ENCODE measurements at places on chromosomes 6 and 20.

DNA sequence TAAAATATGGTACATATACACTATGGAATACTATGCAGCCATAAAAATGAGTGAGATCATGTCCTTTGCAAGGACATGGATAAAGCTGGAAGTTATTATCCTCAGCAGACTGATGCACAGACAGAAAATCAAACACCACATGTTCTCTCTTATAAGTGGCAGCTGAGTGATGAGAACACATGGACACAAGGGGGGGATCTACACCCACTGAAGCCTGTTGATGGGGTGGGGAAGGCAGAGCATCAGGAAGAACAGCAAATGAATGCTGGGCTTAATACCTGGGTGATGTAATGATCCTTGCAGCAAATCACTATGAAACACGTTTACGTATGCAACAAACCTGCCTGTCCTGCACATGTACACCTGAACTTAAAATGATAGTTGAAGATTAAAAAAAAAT lies 71.3 kb downstream of the MANEA start:
- no peak for DNase-seq

DNA sequence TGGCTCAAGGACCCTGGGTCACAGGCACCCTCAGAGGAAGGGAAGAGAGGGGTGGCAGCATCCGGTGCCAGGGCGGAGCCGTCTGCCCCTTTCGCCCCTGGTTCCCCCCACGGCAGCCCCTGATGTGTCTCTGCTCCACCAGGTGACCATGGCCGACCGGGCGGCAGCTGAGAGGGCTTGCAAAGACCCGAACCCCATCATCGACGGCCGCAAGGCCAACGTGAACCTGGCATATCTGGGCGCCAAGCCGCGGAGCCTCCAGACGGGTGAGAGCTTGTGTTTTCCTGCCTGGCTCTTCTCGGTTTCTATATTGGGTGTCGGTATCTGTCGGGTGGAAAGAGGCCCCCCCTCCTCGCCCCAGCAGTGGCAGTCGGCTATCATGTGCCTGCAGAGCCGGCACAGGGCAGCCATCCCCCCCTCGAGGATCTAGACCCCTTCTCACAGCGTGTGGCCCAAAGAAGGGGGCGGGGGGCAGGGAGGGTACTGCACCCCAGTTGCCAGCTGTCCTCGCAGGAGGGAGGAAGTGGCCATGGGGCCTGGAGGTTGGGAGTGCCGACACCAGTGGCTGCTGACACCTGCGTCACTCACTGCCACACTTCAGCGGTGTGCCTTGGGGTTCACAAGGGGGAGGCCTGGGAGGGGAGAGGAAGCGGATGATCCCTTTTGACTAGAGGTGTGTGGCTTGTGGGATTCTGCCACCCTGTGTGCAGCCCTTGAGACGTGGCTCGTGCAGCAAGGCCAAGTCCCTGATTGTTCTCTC lies 1.5 kb downstream of the RBM38 start:
- DNase-seq, result no peak

DNA sequence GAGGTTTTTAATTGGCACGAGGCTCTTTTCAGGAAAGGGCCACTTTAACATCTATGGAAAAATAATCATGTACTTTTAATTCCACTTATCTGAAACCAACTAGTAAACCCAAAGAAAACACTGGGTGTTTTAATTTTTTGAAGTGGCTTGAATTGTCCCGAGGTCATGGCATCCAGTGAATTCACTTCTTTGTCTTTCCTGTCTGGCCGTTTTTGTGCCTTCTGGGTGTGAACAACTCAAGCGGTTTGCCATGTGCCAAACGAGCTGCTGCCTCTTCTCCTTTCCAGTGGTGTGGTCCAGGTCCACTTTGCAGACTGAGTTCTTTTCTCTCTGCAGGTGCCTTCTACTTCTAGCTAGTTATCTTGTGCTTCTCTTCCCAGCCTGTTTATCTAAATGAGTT lies 117.5 kb downstream of the PLCB4 start:
- DNase-seq, result no peak

GRCh38 chr6:80411486-80411885 lies 305.0 kb downstream of the BCKDHB start:
- DNase-seq, result no peak

DNA sequence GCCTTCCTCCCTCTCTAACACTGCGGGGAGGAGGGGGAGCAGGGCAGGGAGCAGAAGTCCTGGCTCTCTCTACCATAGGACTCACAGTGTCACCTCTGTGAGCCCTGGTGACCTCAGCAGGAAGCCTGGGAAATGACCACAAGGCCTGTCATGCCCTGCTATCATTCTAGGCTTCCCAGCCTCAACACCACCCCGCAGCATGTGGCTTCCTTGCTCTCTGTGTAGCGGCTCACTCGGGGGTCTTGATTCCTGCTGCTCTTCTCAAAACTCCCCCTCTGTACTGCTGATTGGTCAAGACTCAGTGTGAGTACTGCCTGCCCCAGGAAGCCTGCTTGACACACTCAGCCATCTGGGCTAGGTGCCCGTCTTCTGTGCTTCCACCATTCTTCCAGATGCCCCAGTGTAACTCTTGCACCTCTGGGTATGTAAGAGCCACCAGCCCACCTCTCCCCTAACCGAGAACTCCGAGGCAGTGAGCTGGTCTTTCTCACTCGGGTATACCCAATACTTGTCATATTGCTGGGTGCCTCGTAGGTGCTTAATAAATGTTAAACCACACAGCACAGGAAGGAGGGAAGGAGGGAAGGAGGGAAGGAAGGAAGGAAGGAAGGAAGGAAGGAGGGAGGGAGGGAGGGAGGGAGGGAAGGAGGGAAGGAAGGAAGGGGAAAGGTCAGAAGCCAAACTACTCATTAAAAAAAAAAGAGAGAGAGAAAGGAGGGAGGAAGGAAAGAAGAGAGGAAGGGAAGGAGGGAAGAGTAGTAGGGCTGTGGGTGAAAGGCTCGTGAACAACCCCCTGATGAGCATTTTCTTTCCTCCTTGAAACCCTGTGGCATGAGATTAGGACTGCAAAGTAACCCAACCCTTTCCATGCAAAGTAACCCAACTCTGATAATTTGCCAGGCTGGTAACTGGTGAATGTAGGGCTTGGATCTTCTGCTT lies 5.0 kb downstream of the MDFI start:
- DNase-seq, result no peak

DNA sequence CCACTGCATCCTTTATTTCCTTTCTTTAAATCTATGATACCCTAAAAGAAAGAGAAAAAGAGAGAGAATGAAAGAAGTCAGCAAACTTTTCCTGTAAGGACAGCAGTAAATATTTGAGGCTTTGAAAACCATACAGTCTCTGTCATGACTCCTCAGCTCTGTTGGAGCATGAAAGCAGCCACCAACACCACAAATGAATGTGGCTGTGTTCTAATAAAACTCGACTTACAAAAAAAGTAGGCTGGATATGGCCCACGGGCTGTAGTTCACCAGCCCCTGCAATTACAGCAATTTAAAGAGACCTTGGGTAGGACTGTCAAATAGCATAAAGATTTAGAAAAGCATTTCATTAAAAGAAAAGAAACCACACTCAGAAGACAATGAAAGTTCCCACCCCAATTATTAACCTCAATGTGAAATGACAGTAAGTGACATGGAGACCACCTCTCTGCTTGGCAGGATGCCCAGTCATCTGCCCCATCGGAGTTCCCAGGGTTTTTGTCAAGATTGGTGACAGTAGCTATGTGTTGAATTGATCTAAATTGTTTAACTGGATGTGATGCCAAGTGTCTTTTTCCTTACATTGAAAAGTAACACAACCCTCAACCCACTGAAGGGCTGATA lies 50.9 kb downstream of the TNFRSF21 start:
- no peak for DNase-seq

GRCh38 chr6:137794516-137795201 lies 72.4 kb upstream of the TNFAIP3 start:
- no peak for DNase-seq

DNA sequence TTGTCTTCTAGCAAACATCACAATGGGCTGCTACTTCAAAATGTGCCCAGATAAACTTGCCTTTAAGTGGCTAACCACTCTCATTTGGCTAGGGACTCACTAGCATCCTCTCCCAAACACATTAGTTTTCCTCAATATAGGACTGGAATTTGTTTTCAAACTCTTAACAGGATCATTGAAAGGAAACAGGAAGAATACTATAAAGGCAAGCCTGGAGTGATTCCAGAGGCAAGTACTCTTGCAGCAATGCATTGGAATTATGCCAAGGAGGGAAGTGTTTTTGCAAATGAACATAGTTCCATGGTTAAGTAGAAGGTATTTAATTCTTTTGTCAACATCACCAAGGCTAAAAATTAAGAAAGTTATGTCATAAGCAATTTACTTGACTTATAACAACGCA lies 12.2 kb downstream of the EPHA7 start:
- DNase-seq, result no peak

- no peak for DNase-seq
These were observed 96.0 kb upstream of the PRDM1 start for GRCh38 chr6:105990151-105990550.

DNA sequence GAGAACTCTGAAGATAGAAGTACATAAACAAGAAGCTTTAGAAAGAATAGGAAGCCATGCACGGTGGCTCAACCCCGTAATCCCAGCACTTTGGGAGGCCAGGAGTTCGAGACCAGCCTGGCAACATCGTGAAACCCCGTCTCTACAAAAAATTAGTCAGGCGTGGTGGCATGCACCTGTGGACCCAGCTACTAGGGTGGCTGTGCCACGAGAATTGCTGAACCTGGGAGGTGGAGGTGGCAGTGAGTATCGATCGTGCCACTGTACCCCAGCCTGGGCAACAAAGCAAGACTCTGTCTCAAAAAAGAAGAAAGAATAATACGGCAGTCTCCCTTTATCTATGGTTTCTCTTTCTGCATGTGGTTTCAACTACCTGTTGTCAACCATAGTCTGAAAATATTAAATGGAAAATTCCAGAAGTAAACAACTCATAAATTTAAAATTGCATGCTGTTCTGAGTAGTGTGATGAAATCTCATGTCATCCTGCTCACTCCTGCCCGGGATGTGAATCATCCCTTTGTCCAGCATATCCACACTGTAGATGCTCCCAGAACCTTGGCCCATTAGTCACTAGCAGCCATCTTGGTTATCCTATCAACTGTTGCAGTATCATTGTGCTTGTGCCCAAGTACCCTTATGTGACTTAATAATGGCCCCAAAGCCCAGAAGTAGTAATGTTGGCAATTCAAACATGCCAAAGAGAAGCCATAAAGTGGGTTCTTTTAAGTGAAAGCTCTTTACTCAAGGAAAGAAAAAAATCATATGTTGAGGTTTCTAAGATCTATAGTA lies 22.1 kb downstream of the DEK start:
- DNase-seq, result peak; percentile 63

- DNase-seq, result peak; percentile 74
These were observed 10.9 kb downstream of the ZNF217 start for GRCh38 chr20:53582574-53583351.

DNA sequence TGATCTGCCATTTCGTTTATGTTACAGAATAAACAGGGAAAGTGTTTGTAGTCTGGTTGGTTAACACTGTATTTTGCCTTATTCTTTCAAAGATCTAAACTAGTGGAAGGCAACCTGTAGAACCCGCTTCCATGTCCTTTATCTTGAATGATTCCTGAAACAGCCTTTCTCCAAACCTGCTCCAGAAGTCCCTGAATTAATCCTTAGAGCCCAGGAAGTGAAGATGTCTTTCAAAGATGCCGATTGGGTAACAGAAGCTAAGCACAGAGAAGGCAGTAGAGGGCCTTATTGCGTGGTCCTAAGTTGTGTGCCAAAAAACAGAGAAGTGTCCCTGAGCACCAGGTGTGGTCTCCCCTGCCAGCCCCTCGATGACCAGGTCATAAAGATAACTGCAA lies 19.2 kb upstream of the ZSCAN16 start:
- DNase-seq, result no peak

GRCh38 chr6:33716379-33716778 lies 4.9 kb upstream of the UQCC2 start:
- DNase-seq, result no peak

DNA sequence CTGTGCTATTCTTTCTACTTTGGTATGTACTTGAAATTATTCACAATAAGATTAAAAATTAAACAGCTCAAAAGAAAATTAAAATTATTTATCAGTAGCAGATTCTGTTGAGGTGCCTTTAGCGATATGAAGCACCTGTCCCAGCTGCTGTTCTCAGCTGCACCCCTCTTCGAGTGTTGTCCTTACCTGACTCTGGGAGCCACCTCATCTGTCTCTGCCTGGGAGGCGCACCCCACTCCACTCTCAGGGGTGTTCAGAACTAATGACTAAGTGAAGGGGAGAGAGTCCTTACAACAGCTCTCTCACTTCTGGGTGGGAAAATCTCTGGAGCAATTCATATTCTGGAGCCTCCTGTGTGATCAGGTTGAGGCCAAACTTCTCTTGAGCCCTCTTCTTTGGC lies 745.7 kb downstream of the RFPL4B start:
- DNase-seq, result no peak

- no peak for DNase-seq
These were observed 47.9 kb downstream of the ELMO2 start for GRCh38 chr20:46358346-46359058.

DNA sequence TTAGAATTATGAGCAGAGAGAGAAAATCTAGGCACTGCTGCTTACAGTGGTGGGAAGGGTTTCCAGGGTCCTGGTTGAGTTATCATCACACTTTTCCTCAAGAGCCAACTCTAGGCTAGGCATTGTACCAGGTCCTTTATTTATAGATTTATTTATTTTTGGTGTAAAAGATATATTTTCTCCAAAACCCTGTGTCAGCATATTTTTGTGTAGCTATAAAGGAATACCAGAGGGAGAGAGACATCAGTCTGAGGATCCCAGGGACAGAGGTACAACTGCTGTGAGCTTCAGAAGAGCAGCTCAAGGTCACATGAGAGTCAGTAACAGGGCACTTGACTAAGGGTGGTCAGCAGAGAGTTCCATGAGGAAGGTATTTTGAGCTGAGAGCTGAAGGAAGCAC lies 159.7 kb downstream of the SLC35B3 start:
- no peak for DNase-seq

GRCh38 chr20:17504066-17504897 lies 26.9 kb downstream of the BFSP1 start:
- no peak for DNase-seq

- no peak for DNase-seq
These were observed 228.3 kb downstream of the SIM1 start for GRCh38 chr6:100236389-100236788.

DNA sequence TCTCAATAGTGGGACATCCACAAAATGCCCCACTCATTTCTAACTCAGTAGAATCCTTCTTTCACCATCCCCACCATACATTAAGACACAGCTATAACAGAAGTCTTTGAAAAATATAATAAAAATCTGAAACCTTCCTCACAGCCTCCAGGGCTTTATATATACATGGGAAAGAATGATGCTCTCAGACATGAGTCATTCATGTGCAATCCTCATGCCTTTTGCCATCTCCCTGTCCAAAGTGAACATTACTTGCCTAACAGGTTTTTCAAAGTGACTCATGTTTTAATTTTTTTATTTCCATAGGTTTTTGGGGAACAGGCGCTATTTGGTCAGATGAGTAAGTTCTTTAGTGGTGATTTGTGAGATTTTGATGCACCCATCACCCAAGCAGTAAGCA lies 162.7 kb downstream of the RALGAPA2 start:
- DNase-seq, result peak; percentile 23

- no peak for DNase-seq
These were observed 211.5 kb downstream of the TMEM200A start for GRCh38 chr6:130577178-130577919.

GRCh38 chr6:13014504-13015378 lies 298.2 kb downstream of the PHACTR1 start:
- no peak for DNase-seq

- no peak for DNase-seq
These were observed 141.3 kb downstream of the PREX1 start for GRCh38 chr20:48686238-48687116.

All from BJ (cell line).